IPS DF 6.9 (cell line): ENCODE measurements at places on chromosomes 5 and 9.

GRCh38 chr5:123178683-123179082 is 89.6 kb downstream of the PRDM6 start:
- DNase-seq: no peak

DNA sequence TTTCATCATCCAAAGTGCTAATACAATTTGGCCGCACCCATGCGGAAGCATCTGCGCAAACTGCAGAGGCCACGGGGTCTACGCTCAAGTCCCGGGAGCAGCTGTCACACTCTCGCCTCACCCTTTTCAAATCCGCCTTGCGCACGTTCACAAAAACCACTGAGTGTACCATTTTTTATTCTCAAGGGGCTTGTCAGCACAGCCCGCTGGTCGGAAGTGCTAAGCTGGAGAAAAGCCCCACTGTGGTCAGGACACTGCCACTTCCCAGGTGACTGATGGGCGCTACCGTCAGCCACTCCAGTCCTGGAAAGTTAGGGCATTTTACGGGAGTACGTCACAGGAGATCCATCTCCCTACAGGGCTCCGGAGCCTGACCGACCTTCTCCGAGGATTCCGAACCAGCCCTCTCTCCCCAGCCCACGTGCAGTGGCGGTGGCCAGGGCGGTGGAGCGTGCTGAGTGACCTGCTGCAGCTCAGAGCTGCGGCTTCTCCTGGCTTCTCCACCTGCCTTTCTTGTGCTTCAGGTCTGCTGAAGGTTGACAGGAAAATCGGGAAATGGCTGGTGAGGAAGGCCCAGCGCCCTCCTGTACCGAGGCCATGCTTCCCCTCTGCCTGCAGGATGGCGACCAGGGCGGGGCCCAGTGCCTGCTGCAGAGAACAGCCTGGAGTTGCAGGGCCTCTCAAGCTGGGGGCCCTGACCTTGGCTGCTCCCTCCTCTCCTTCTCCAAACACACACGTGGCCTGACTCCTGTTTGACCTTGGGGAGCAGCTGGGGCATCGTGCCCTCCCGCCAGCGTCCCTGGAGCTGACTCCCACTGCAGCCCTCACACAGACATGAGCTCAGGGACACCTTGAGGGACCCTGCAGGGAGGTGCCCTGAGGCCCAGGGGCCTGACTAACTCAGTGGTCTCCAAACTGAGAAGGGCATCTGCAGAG is 14.3 kb downstream of the RASGEF1C start:
- no peak for DNase-seq

DNA sequence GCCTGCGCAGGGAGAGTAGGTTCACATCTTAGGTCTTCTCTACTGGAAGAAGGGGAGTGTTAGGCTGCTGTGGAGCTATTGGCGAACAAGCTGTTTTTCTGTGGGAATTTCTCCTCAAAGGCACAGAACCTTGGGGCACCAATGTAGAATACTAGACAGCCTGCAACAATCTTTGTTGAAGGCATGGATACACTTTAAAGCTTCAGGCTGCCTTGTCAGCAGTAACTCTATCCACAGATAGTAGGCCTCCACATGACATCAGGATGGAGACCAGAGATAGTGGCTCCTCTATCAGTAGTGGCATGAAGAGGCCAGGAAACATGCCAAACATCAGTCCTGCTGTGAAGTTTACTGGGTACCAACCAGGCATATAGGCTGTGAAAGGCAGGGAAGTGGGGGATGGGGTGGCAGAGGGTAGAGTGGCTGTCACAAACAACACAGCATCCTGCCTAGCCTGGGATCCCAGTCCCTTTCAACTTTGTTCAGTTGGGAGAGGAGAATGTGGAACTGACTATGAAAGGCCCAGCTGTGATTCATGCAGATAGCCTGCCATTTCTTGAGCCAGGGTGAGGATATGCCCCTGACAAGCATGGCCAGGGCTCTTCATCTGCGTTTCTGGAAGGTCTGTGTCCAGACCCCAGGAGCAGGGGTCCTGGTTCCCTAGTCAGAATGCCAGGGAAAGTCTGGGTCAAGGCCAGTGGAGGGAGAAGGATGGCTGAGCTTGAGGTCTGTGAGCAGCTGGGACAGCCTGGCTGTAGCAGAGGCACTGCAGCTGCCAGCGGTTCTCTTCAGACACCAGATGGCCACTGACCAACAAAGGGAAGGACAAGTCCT is 1.0 kb upstream of the HK3 start:
- DNase-seq: no peak

GRCh38 chr5:131382407-131383395 is 118.8 kb downstream of the CDC42SE2 start:
- DNase-seq: peak; percentile 47

- DNase-seq: no peak
These were observed 126.0 kb downstream of the TMEM174 start for GRCh38 chr5:73298772-73299630.

- no peak for DNase-seq
These were observed 101.0 kb downstream of the TLE1 start for GRCh38 chr9:81588148-81588871.

DNA sequence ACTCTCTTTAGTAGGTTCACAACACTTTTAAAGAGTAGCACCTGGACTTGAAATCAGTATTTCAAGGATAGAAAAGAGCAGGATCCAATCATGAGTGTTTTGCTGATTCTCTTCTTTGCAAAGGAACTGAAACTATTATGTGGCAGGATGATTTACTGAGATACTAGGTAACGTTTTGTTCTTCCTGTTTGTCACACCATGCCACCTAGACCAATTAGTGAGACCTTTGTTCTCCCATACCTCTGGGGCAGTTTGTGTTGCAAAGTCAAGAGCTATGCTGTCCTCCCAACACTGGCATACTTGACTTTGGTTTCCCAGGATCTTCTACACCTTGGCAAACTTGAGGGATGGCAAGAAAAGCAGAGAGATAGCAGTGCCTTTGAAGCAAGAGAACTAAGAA is 43.4 kb downstream of the PPP1R2B start:
- DNase-seq: no peak

DNA sequence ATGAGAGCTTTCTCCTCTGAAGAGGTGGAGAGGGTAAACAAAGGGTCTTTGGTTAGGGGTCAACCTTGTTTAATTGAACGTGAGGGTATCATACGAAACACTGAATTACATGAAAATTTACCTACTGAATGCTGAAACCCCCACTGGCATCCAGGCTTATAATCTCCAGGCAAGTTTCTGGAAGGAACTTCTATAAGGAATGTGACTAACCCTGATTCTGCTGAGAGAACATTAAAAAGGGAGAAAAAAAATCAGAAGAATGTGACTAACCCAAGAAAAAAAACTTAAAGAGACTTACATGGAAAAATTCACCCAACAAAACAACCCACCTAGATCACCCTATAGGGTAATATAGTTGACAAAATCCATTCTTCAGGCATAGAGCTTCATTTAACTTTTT is 55.5 kb downstream of the APC start:
- DNase-seq: no peak

DNA sequence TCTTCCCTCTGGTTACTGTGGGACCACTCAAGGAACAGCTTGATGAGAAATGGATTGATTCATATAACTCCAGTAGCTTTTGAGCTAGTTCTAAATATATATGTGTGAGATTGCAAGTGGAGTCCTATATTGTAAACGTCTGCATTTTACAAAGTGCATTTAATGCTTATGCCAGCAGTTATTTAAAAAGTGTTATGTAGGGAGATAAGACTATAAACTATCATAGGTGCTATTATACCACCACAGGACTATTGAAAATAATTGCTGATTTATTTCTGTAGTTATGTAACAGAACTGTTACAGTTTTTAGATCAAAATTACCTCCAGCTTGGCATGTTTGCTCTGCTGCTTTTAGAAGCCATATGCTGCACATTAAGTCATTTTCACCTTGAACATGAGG is 36.2 kb downstream of the PTCD2 start:
- DNase-seq: no peak

DNA sequence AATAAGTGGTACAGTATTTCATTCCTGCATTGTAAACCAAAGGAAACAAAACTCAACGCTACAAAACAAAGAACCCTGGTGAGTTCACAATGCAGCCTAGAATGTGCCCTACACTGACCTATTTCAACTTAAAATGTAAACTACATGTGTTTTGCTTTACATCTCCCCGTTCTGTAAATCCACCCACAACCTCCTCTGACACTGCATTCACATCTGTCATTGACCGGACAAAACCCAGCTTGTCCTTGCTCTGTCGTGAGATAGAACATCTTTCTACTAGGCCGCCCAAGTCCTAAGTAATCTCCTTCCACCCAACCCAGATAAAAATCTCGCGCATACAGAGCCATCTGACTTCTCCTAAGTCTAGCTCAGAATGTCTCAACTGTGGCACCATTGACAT is 6.1 kb upstream of the VLDLR start:
- DNase-seq: no peak

DNA sequence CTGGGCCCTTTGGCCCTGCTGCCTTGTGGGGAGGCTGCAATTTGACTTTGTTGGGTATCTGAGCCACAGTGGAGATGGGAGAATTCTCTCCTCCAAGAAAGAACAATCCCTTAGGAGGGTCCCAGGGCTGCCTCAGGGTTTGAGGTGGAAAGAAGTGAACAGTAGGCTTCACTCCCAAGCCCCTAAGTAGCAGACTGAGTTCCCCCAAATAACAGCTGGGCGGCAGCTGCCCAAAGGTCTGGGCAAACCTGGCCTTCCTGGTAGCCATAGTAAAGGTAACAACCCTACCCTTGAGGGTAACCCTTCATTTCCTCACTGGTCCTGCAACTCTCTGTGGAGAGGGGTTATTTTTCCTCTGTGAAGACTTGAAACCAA is 746 bp downstream of the RGS3 start:
- no peak for DNase-seq

GRCh38 chr9:93268551-93269314 is 84.8 kb downstream of the WNK2 start:
- DNase-seq: no peak

- DNase-seq: no peak
These were observed 129.9 kb downstream of the RXRA start for GRCh38 chr9:134455934-134456755.

DNA sequence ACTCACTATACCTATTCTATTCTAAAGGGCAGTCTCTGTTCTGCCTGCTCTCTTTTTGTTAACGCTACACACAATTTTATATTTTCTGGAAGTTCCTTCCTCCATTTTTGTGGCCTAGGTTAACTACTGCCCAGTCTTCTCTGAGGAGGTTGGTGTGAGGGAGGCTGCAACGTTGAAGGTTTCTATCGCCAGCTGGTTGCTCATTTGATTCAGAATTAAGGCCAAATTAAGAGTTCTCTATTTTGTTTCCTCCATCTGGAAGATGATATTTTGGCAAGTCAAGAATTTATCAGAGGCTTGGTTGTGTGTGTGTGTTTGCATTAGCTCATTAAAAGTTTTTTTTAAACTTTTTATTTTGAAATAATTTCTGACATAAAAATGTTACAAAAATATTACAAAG is 175.1 kb downstream of the ARHGAP26 start:
- no peak for DNase-seq

GRCh38 chr9:33155393-33155792 is 11.7 kb downstream of the B4GALT1 start:
- DNase-seq: no peak

DNA sequence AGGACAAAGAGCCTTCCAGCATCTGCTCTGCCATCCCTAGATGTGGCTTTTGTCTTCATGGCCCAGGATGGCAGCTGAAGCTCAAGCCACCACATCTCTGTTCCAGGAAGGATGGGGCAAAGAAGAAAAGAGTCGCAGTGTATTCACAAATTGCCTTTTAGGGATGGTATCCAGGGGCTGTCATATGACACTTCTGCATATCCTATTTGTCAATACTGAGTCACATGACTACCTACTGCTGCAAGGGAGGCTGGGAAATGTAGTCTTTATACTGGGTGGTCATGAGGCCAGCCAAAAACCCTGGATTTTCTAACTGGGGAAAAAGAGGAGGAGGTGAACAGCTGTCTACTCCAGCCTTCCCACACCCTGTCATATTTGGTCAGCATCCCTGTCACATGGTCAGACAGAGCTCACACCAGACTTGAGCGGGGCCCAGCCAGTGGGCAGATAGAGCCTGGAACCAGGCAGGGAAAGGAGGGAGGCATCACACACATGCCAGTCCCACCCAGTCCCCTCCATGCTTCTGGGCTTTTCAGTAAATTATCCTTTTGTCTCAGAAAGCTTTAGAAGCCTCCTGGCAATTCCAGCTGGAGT is 52.0 kb downstream of the OLFM1 start:
- DNase-seq: no peak

DNA sequence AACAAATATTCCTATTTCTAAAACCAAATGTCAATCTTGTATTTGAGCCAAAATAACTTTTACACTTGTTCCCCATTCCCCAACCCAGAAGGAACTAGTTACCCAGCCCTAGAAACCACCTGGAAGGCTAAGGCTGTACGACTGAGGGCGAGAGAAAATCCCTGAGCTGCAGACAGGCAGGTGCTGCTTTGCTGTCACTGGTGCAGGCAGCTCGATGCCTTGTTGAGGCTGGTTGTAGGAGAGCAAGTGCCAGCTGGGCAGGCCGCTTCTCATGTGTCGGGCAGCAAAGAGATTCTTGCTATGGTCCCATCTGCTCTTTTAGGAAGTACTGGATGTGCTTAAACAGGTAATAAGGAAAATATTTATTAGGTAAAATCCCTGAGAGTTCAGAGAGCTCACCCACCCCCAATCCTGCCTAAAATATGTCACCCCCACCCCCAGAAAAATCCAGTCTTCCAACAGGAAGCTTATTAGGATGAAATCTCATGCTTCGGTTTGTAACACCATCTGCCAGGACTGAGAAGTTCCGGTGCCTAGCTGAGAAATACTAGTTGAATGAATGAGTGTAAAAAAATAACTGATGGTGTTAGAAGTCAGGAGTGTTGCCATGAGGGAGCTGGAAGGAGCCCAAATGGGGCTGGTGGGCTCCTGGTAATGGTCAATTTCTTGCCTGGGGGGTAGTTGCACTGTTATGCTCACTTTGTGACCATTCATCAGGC is 91.1 kb upstream of the DMRT1 start:
- no peak for DNase-seq

DNA sequence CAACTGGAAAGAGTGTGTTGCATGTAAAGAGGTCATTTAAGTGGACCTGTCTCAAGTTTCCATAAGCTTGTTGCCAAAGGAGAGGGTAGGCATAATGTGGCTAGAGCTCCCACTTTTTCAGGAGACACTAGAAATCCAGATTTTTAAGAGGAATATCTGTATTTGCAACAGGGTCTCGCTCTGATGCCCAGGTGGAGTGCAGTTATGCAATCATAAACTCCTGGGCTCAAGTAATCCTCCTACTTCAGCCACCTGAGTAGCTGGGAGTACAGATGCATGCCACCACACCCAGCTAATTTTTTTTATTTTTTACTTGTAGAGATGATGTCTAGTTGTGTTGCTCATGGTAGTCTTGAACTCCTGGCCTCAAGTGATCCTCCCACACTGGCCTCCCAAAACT is 183.5 kb downstream of the NIPBL start:
- no peak for DNase-seq

DNA sequence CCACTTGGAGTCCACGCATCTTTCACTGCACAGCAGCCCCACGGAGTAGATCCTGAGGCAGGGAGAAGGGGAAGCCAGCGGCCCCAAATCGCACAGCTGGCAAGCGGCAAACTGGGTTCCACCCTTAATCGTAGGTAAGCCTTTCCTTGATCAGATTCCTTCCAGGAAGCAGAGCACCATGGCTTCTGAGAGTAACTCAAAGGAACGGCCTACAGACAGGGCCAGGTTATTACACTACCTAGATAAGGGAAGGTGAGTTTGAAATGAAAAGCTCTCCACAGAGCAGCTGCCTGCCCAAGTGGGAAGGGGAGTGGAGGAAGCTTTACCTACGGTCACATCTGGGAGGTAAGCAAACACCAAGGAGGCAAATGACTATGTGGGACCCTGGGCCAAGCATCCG is 7.9 kb downstream of the DAP start:
- DNase-seq: no peak

GRCh38 chr5:120479066-120479465 is 15.0 kb downstream of the PRR16 start:
- no peak for DNase-seq

GRCh38 chr9:78893774-78894401 is 597.0 kb downstream of the PSAT1 start:
- no peak for DNase-seq
